ENCODE measurements at places on chromosomes 5 and 9.

GRCh38 chr9:7363777-7364477 is 435.7 kb downstream of the DMAC1 start:
- DNase-seq, result no peak

- no peak for DNase-seq
Observed at GRCh38 chr5:166992108-166992507, 1299.3 kb upstream of the WWC1 start.

- DNase-seq, result no peak
Observed at GRCh38 chr5:54275361-54275760, 35.0 kb downstream of the ARL15 start.

DNA sequence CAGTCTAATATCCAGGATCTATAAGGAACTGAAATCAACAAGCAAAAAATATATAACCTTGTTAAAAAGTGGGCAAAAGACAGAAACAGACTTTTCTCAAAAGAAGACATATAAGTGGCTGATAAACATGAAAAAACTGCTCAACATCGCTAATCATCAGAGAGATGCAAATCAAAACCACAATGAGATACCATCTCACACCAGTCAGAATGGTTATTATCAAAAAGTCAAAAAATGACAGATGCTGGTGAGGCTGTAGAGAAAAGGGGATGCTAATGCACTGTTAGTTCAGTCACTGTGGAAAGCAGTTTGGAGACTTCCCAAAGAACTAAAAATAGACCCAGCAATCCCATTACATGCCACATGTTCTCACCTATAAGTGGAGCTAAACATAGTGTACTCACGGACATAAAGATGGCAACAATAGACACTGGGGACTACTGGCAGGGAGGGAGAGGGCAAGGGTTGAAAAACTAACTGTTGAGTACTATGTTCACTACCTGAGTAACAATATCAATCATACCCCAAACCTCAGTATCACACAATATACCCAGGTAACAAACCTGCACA is 11.7 kb upstream of the TSSK1B start:
- no peak for DNase-seq

GRCh38 chr5:169009123-169009522 is 291.8 kb downstream of the SLIT3 start:
- no peak for DNase-seq

GRCh38 chr5:83169571-83170337 is 92.4 kb downstream of the XRCC4 start:
- no peak for DNase-seq

GRCh38 chr9:137878146-137878941 is 762 bp downstream of the CACNA1B start:
- DNase-seq, result no peak

- DNase-seq, result no peak
Observed at GRCh38 chr9:125534971-125535701, 171.9 kb downstream of the MAPKAP1 start.

- DNase-seq, result no peak
Observed at GRCh38 chr5:36373527-36374086, 71.9 kb upstream of the RANBP3L start.
